ENCODE measurements at places on chromosomes 5 and 9. TPM values are rescaled to one million over a fixed set of nuclear protein-coding genes. Genes with fewer than 3 reads are reported as not detected.

NLN gene
- 7.3 TPM for total RNA-seq

RNF180 gene
- not detected for total RNA-seq

PCDHGA10 gene
- 0.12 TPM for total RNA-seq

GFI1B gene
- 0.12 TPM for total RNA-seq

TMEM174 gene
- total RNA-seq: not detected

EPB41L4A gene
- total RNA-seq: 0.79 TPM

PITX1 gene
- 0.50 TPM for total RNA-seq

LECT2 gene
- total RNA-seq: not detected

FCN2 gene
- total RNA-seq: not detected

C9orf43 gene
- 1.3 TPM for total RNA-seq

SLC12A7 gene
- total RNA-seq: 14.8 TPM

KCNT1 gene
- total RNA-seq: not detected

HSD17B3 gene
- total RNA-seq: 0.81 TPM

INSL6 gene
- not detected for total RNA-seq

PCA3 gene
- total RNA-seq: not detected

SH3RF2 gene
- total RNA-seq: 0.53 TPM

PIP5K1B gene
- 2.8 TPM for total RNA-seq

SLU7 gene
- total RNA-seq: 50.9 TPM

DDX4 gene
- 1.0 TPM for total RNA-seq

OTP gene
- not detected for total RNA-seq

CTXN3 gene
- total RNA-seq: not detected

CCNI2 gene
- 4.6 TPM for total RNA-seq

NDUFS4 gene
- 93.5 TPM for total RNA-seq

PAM gene
- total RNA-seq: 56.6 TPM

IGFBPL1 gene
- total RNA-seq: not detected

WDR31 gene
- total RNA-seq: 1.4 TPM

PAEP gene
- total RNA-seq: not detected

FAM53C gene
- 44.7 TPM for total RNA-seq

SLC6A7 gene
- not detected for total RNA-seq
